ENCODE measurements at places on chromosomes 6 and 20.

DNA sequence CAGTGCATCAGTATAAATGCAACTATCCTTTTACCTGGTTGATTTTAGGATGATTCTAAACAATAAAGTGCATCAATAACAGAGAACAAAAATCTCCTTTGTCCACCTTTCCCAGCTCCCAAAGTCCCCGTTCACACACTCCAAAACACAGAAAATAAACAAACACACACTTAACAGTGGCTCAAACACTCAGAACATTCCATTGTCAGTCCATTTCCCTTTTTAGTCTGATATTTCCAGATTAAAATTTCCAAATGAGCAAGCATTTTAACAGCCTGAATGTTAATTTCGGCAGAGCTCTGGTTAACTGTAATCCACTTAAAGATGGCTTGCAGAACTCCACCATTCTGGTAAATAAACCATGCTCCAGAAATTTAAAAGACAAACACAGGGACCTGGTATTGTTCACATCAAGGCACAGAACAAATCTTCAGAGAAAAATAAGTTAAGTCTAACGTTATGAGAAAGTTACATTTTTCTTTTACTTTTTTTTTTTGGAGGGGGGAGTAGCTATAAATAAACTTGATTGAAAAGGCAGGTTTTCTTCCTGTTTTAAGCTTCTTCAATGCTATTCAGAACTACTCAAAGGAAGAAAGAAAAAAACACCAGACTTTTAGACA, 100.8 kb downstream of the DST start:
- no peak for DNase-seq

GRCh38 chr6:7685276-7685675, 40.6 kb upstream of the BMP6 start:
- no peak for DNase-seq

DNA sequence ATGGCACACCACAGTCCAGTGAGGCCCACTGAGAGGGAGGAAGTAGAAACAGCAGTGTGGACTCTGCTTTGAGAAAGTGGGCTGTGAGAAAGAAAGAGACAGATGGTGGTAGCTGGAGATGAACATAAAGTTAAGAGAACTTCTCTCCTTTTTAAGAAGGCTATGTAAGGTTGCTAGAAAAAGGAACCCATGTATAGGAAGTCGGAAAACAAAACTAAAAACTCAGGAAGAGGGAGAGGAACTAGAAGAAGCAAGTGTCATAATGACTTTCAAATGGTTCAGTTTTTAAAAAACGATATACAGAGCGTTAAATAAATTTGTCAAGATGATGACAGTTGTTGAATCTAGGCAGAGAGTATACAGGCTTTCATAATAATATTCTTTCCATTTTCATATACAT, 25.4 kb upstream of the GMNN start:
- no peak for DNase-seq

DNA sequence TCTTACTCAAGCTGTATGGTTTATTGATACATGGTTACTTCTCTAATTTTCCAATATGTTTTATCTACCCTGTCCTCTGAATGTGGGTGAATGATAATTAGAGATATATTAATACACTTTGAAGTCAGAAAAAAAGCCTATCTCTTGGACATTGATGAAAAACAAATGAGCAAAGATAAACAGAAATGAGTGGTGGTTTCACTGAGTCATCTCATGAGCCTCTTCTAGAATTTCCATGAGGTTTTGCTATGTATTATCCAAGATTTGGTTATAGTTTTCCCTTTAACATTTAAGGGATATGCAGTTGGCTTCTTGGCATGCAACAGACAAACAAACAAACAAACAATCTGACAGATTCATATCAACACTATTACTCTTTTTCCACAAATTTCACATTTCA, 586.8 kb downstream of the RFPL4B start:
- DNase-seq: no peak

Measured in activated naive CD8-positive, alpha-beta T cell treated with anti-CD3 and anti-CD28 coated beads, Interleukin-2, amount 10 ng/mL, durations not matched to agents 7 days and 5 days (primary cell).